ENCODE measurements at places on chromosomes 11 and 22.

- DNase-seq, result no peak
Observed at GRCh38 chr22:50014655-50015401, 2.3 kb upstream of the IL17REL start.

DNA sequence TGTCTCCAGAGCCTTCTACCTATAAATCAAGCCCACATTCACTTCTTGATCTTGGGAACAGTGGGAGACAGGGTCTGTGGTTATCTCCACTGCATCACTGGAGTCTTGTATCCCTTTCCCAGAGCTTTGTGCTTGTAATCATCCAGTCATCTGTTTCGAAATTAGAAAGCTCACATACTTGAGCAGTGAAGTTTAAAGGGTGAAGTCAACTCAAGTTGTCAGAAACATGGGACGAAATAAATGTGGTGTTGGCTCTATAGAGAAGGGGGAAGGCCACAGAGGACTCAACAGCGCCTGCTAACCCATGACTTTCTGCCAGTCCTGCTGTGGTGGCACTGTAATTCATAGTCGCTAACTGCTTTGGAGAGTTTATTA lies 197.5 kb downstream of the DBX1 start:
- no peak for DNase-seq

GRCh38 chr11:76654298-76654851 lies 16.2 kb downstream of the LRRC32 start:
- DNase-seq, result no peak

GRCh38 chr11:10022764-10023163 lies 271.3 kb downstream of the SBF2 start:
- no peak for DNase-seq

GRCh38 chr11:14619603-14620531 lies 23.7 kb upstream of the PDE3B start:
- no peak for DNase-seq

Data from SIG-M5 (cell line).